Spleen (tissue), 13 donors: ENCODE measurements at places on chromosomes 13 and 19. TPM values are rescaled to one million over a fixed set of nuclear protein-coding genes. Genes with fewer than 3 reads are reported as not detected.

DNA sequence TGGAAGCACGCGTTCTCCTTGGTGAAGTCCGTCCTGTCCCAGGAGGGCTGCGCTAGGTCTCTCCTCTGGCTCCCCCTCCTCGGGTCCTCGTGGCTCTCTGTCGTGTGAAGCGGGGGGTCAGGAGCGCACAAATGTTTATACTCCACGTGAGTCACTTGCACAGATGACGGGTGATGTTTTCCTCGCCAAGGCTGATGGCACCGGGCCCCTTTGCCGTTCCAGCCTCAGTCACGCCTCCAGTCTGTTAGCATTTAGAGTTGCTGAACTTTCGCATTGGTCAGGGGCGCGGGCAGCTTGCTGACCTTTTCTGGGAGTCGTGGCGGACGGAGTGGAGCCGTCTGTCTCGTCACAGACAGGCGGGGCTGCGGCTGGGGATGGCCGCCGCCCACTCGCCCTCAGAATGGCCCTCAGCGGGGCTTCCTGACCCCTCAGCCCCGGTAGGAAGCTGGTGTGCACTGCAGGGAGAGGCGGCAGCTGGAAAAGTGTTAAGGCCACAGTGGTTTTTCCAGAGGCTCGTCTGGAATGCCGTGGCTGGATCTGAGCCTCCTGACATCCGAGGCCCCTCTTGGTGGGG, 13.7 kb downstream of the KLHL26 start:
- no peak for DNase-seq
- peak overlapping the region; percentile 79 for H3K27ac ChIP-seq
- H3K4me3 ChIP-seq = no peak overlapping the region
- no peaks in the 10 kb centered on the region for H3K27me3 ChIP-seq
- no peaks in the 10 kb centered on the region for H3K36me3 ChIP-seq

- H3K4me1 ChIP-seq = peaks cover 5% of the 10 kb centered on the region
- H3K27ac ChIP-seq = no peak overlapping the region
- H3K36me3 ChIP-seq = no peaks in the 10 kb centered on the region
These were observed 69.5 kb downstream of the SPACA7 start for GRCh38 chr13:112445411-112446271.

GRCh38 chr13:48741377-48741776, 87.6 kb downstream of the CYSLTR2 start:
- no peak overlapping the region for H3K27ac ChIP-seq
- H3K4me1 ChIP-seq = peaks cover 17% of the 10 kb centered on the region
- H3K4me3 ChIP-seq = no peak overlapping the region

- H3K4me1 ChIP-seq = peaks cover 51% of the 10 kb centered on the region
- DNase-seq = no peak
- no peak overlapping the region for H3K27ac ChIP-seq
- H3K4me3 ChIP-seq = peak overlapping the region; percentile 55
These were observed 1.3 kb upstream of the GJB2 start for GRCh38 chr13:20193907-20194631.

- no peaks in the 10 kb centered on the region for H3K27me3 ChIP-seq
- peaks cover 70% of the 10 kb centered on the region for H3K36me3 ChIP-seq
- no peak for DNase-seq
- H3K4me1 ChIP-seq = peaks cover 39% of the 10 kb centered on the region
These were observed 18.5 kb upstream of the C19orf33 start for GRCh38 chr19:38285567-38285966.

DNA sequence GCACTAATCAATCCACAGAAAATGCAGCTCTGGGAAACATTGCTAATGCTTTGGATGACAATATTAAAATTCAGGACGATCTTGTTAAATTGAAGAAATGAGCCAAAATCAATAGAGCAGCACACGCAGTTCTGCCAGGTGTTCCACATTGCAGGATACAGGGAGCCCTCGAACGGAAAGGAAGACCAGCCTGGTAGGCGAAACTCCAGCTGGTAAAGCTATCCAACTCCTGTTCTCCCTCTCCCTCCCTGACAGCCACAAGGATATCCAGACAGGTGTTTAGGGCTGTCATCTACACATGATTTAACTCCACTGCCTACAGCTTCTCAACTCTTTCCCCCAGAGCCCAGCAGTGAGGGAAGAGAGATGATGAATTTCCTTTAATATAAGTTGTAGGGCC, 67.7 kb downstream of the EPSTI1 start:
- H3K27ac ChIP-seq = no peak overlapping the region
- no peak for DNase-seq

DNA sequence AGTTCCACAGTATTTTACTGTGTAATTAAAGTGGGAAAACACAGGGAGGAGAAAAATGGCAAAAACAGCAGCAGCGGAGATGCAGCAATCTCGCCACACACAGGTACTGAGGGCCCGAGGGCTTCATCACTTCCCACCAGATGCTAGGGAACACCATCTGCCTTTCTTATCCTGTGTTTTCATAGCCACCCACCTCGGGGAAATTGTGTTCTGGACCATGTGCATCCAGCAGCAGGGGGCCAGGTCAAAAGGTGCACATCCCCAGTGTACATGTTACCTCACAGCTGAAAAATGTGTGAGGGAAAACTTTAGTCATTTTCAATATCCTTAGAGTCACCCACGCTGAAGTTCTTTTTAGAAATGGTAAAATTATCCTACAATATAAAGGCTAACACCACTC, 30.2 kb downstream of the PDCD5 start:
- no peaks in the 10 kb centered on the region for H3K4me1 ChIP-seq
- DNase-seq = no peak
- H3K27me3 ChIP-seq = no peaks in the 10 kb centered on the region
- no peak overlapping the region for H3K4me3 ChIP-seq

GRCh38 chr13:32407854-32408253, 20.1 kb downstream of the N4BP2L1 start:
- H3K27me3 ChIP-seq = no peaks in the 10 kb centered on the region
- no peak overlapping the region for H3K4me3 ChIP-seq
- peaks cover 8% of the 10 kb centered on the region for H3K4me1 ChIP-seq

- no peak overlapping the region for H3K4me3 ChIP-seq
- H3K36me3 ChIP-seq = no peaks in the 10 kb centered on the region
- no peaks in the 10 kb centered on the region for H3K27me3 ChIP-seq
- DNase-seq = no peak
- no peak overlapping the region for H3K27ac ChIP-seq
These were observed 260.6 kb upstream of the NBEA start for GRCh38 chr13:34681405-34681955.

Gene GPR12
- not detected for total RNA-seq

Gene LHFPL6
- 44.7 TPM for total RNA-seq

Gene TSHZ3
- total RNA-seq = 10.0 TPM
